ENCODE measurements at places on chromosomes 3 and 15.

- H3K4me1 ChIP-seq = peaks cover 3% of the 10 kb centered on the region
- H3K36me3 ChIP-seq = peaks cover 26% of the 10 kb centered on the region
These were observed 30.0 kb downstream of the NBEAL2 start for GRCh38 chr3:47009225-47010110.

- no peak overlapping the region for H3K4me3 ChIP-seq
- no peaks in the 10 kb centered on the region for H3K36me3 ChIP-seq
- no peak for DNase-seq
- H3K27ac ChIP-seq = no peak overlapping the region
These were observed 330.4 kb downstream of the FOXP1 start for GRCh38 chr3:71253169-71253568.

DNA sequence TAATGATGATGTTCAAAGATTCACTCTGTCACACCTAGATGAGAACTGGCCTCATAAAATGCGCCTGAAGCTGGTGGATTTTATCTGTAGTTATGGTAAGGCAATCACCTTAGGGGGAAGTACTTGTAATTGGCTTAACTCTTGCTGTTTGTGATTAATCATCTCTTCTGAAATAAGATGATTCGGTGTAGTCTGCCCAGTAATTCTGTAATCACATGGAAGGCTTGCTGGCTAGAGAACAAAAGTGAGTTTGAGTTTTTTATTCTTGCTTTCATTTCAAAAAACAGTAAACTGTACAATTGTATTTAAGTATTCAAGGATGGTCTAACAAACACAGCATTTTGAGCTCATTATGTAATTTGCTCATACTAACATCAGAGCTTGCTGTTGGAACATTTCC is 72.1 kb downstream of the OTOL1 start:
- H3K27ac ChIP-seq = no peak overlapping the region
- H3K36me3 ChIP-seq = no peaks in the 10 kb centered on the region
- H3K27me3 ChIP-seq = no peaks in the 10 kb centered on the region

DNA sequence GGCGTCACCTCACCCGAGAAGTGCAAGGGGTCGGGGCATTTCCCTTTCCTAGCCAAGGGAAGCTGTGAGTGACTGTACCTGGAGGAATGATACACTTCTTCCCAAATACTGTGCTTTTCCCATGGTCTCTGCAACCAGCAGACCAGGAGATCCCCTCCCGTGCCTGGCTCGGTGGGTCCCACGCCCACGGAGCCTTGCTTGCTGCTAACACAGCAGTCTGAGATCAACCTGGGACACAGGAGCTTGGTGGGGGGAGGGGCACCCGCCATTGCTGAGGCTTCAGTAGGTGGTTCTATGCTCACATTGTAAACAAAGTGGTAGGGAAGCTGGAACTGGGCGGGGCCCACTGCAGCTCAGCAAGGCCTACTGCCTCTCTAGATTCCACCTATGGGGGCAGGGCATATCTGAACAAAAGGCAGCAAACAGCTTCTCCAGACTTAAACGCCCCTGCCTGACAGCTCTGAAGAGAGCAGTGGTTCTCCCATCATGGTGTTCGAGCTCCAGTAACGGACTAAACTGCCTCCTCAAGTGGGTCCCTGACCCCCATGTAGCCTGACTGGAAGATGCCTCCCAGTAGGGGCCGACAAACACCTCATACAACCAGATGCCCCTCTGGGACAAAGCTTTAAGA is 31.4 kb upstream of the ABHD5 start:
- no peak for DNase-seq
- no peaks in the 10 kb centered on the region for H3K27me3 ChIP-seq
- no peak overlapping the region for H3K4me3 ChIP-seq
- H3K27ac ChIP-seq = no peak overlapping the region

GRCh38 chr3:30393079-30393478 is 213.3 kb upstream of the TGFBR2 start:
- no peak for DNase-seq
- peaks cover 2% of the 10 kb centered on the region for H3K27me3 ChIP-seq
- H3K4me1 ChIP-seq = peaks cover 9% of the 10 kb centered on the region
- H3K4me3 ChIP-seq = no peak overlapping the region
- H3K27ac ChIP-seq = no peak overlapping the region

DNA sequence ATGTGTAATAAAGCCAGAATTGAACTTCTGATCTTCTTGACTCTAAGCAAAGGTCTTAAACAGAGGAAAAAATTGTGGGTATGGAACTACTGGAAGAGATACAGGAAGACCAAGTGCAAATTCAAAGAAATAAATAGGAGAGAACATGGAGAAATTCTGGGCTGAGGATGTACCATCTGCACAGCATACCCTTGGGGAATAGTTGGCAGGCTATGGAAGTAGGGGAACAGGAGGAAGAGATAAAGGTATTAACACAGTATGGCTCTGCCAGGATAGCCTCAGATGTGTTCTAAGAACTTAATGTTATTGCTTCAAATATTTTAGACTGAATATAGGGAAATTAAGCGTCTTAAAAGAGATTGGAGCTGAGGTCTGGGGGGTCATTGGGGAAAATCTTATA is 485.4 kb downstream of the CNTN3 start:
- H3K36me3 ChIP-seq = no peaks in the 10 kb centered on the region
- no peak overlapping the region for H3K4me3 ChIP-seq
- H3K4me1 ChIP-seq = peaks cover 3% of the 10 kb centered on the region
- no peaks in the 10 kb centered on the region for H3K27me3 ChIP-seq
- no peak overlapping the region for H3K27ac ChIP-seq

DNA sequence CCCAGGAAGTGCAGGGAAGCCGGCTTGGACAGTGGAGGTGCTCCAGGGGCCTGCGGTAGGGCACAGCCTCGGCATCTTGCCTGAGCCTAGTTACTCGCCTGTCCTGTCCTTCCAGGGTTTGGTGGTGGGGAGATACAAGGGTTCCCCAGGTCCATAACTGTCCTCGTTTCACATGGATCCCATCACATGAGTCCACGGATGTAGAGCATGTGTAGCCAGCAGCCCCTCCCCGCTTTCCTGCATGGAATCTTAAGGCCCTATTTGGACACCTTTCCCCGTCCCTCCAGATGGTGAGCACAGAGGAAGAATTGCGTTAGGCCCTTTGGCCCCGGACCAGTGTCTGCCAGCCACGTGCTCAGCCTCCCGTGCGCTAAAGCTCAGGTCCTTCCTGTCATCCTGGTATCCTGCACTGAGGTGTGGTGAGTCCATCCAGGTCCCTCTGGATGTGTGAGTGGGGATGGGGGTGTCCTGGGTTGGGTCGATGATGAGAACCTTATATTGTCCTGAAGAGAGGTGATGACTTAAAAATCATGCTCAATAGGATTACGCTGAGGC is 230.4 kb downstream of the SNRPN start:
- no peak overlapping the region for H3K27ac ChIP-seq
- H3K36me3 ChIP-seq = peaks cover 10% of the 10 kb centered on the region
- H3K4me1 ChIP-seq = no peaks in the 10 kb centered on the region
- peaks cover 12% of the 10 kb centered on the region for H3K27me3 ChIP-seq
- H3K4me3 ChIP-seq = no peak overlapping the region

GRCh38 chr3:58250093-58250707 is 12.6 kb downstream of the ABHD6 start:
- no peaks in the 10 kb centered on the region for H3K36me3 ChIP-seq
- no peak for DNase-seq
- H3K27ac ChIP-seq = no peak overlapping the region
- H3K4me1 ChIP-seq = peaks cover 6% of the 10 kb centered on the region
- H3K27me3 ChIP-seq = no peaks in the 10 kb centered on the region

GRCh38 chr3:137987723-137988122 is 22.2 kb upstream of the CLDN18 start:
- H3K4me3 ChIP-seq = no peak overlapping the region
- DNase-seq = no peak
- H3K27me3 ChIP-seq = no peaks in the 10 kb centered on the region
- H3K36me3 ChIP-seq = no peaks in the 10 kb centered on the region
- H3K27ac ChIP-seq = no peak overlapping the region
- H3K4me1 ChIP-seq = no peaks in the 10 kb centered on the region

- peaks cover 12% of the 10 kb centered on the region for H3K27me3 ChIP-seq
- peaks cover 15% of the 10 kb centered on the region for H3K36me3 ChIP-seq
- no peak for DNase-seq
- no peaks in the 10 kb centered on the region for H3K4me1 ChIP-seq
- no peak overlapping the region for H3K4me3 ChIP-seq
These were observed 104.0 kb upstream of the CNTN6 start for GRCh38 chr3:988785-989184.

- no peaks in the 10 kb centered on the region for H3K36me3 ChIP-seq
- H3K27me3 ChIP-seq = peaks cover 3% of the 10 kb centered on the region
- no peak overlapping the region for H3K4me3 ChIP-seq
- no peaks in the 10 kb centered on the region for H3K4me1 ChIP-seq
- H3K27ac ChIP-seq = no peak overlapping the region
These were observed 9.0 kb upstream of the SELENOT start for GRCh38 chr3:150594150-150594549.

- H3K27ac ChIP-seq = no peak overlapping the region
- no peaks in the 10 kb centered on the region for H3K4me1 ChIP-seq
- peaks cover 2% of the 10 kb centered on the region for H3K27me3 ChIP-seq
- DNase-seq = no peak
- H3K36me3 ChIP-seq = no peaks in the 10 kb centered on the region
These were observed 30.5 kb upstream of the CLDN16 start for GRCh38 chr3:190357468-190357867.

- DNase-seq = peak; percentile 39
- H3K27ac ChIP-seq = no peak overlapping the region
- H3K36me3 ChIP-seq = no peaks in the 10 kb centered on the region
These were observed 16.4 kb downstream of the FAM107A start for GRCh38 chr3:58560771-58561311.

GRCh38 chr3:181442066-181442465 is 269.7 kb upstream of the SOX2 start:
- DNase-seq = no peak
- H3K4me1 ChIP-seq = no peaks in the 10 kb centered on the region
- no peak overlapping the region for H3K27ac ChIP-seq
- no peak overlapping the region for H3K4me3 ChIP-seq
- H3K36me3 ChIP-seq = no peaks in the 10 kb centered on the region

- H3K4me1 ChIP-seq = no peaks in the 10 kb centered on the region
- H3K27ac ChIP-seq = no peak overlapping the region
- DNase-seq = no peak
- no peaks in the 10 kb centered on the region for H3K27me3 ChIP-seq
These were observed 13.4 kb downstream of the HTR3C start for GRCh38 chr3:184066211-184066610.

GRCh38 chr3:194879991-194880939 is 194.6 kb downstream of the FAM43A start:
- H3K36me3 ChIP-seq = peaks cover 6% of the 10 kb centered on the region
- H3K4me3 ChIP-seq = no peak overlapping the region
- peaks cover 11% of the 10 kb centered on the region for H3K27me3 ChIP-seq
- DNase-seq = no peak

- H3K4me1 ChIP-seq = peaks cover 25% of the 10 kb centered on the region
- peaks cover 7% of the 10 kb centered on the region for H3K36me3 ChIP-seq
- no peak overlapping the region for H3K4me3 ChIP-seq
- H3K27ac ChIP-seq = no peak overlapping the region
These were observed 32.6 kb downstream of the PRKCD start for GRCh38 chr3:53193466-53194209.

- no peaks in the 10 kb centered on the region for H3K27me3 ChIP-seq
- no peak for DNase-seq
- peaks cover 2% of the 10 kb centered on the region for H3K4me1 ChIP-seq
- no peak overlapping the region for H3K4me3 ChIP-seq
- no peak overlapping the region for H3K27ac ChIP-seq
These were observed 157.5 kb downstream of the GABRB3 start for GRCh38 chr15:26615188-26615926.

GRCh38 chr15:82146990-82147461 is 101.2 kb upstream of the MEX3B start:
- peaks cover 1% of the 10 kb centered on the region for H3K27me3 ChIP-seq
- H3K27ac ChIP-seq = no peak overlapping the region
- H3K4me3 ChIP-seq = no peak overlapping the region
- no peak for DNase-seq

GRCh38 chr3:27939940-27940339 is 217.8 kb upstream of the EOMES start:
- no peak overlapping the region for H3K27ac ChIP-seq
- no peak for DNase-seq
- no peaks in the 10 kb centered on the region for H3K4me1 ChIP-seq
- H3K27me3 ChIP-seq = no peaks in the 10 kb centered on the region
- no peak overlapping the region for H3K4me3 ChIP-seq

DNA sequence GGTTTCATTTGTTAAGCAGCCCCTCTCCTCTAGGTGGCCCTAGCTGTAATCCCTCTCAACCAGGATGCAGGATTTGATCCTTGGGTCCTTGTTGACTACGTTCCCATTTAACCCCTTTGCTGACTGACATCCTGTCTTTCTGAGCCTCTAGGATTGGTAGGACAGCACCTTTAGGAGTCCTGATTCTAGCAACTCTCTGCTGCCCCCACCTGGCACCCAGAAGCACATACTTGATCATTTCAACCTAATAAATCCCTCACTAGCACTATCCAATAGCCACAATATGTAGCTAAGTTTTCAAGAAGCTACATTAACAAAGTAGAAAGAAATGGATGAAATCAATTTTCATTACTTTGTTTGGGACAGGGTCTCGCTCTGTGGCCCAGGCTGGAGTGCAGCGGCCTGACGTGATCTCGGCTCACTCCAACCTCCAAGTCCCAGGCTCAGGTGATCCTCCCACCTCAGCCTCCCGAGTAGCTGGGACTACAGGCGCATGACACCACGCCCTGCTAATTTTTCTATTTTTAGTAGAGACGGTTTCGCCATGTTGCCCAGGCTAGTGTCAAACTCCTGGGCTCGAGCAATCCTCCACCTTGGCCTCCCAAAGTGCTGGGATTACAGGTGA is 28.3 kb downstream of the RSL24D1 start:
- no peaks in the 10 kb centered on the region for H3K36me3 ChIP-seq
- H3K4me3 ChIP-seq = no peak overlapping the region

- H3K36me3 ChIP-seq = no peaks in the 10 kb centered on the region
- no peak overlapping the region for H3K4me3 ChIP-seq
- no peak overlapping the region for H3K27ac ChIP-seq
These were observed 13.7 kb upstream of the CCR3 start for GRCh38 chr3:46228260-46229242.

GRCh38 chr3:187295316-187296034 is 3.9 kb upstream of the MASP1 start:
- no peaks in the 10 kb centered on the region for H3K27me3 ChIP-seq
- H3K4me1 ChIP-seq = peaks cover 6% of the 10 kb centered on the region

- H3K27me3 ChIP-seq = peaks cover 8% of the 10 kb centered on the region
- H3K4me3 ChIP-seq = no peak overlapping the region
- DNase-seq = no peak
- H3K4me1 ChIP-seq = no peaks in the 10 kb centered on the region
These were observed 62.2 kb downstream of the DNAJB8 start for GRCh38 chr3:128404276-128405068.

DNA sequence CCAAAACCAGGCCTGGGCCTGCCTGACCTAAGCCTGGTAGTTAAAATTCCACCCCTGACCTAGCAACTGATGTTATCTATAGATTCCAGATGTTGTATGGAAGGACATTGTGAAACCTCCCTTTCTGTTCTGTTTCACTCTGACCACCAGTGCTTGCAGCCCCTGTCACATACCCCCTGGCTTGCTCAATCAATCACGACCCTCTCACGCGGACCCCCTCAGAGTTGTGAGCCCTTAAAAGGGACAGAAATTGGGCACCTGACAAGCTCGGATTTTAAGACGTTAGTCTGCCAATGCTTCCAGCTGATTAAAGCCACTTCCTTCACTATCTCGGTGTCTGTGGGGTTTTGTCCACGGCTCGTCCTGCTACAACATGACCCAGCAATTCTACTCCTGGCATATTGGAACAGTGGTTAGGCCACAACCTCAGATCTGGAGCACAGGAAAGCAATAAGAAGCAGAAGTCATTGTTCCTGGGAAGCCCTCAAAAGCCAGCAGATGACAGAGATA is 36.7 kb upstream of the LHFPL4 start:
- H3K4me1 ChIP-seq = no peaks in the 10 kb centered on the region
- no peaks in the 10 kb centered on the region for H3K36me3 ChIP-seq
- H3K27ac ChIP-seq = no peak overlapping the region
- no peaks in the 10 kb centered on the region for H3K27me3 ChIP-seq

Data from endothelial cell (in vitro differentiated cells).